Ecto neural progenitor cell (in vitro differentiated cells): ENCODE measurements at places on chromosomes 2 and 18.
A peak's percentile ranks its signal among the peaks of the same experiment; 100 is the strongest.

GRCh38 chr18:59024829-59025228 lies 114.9 kb upstream of the SEC11C start:
- no peak for DNase-seq

DNA sequence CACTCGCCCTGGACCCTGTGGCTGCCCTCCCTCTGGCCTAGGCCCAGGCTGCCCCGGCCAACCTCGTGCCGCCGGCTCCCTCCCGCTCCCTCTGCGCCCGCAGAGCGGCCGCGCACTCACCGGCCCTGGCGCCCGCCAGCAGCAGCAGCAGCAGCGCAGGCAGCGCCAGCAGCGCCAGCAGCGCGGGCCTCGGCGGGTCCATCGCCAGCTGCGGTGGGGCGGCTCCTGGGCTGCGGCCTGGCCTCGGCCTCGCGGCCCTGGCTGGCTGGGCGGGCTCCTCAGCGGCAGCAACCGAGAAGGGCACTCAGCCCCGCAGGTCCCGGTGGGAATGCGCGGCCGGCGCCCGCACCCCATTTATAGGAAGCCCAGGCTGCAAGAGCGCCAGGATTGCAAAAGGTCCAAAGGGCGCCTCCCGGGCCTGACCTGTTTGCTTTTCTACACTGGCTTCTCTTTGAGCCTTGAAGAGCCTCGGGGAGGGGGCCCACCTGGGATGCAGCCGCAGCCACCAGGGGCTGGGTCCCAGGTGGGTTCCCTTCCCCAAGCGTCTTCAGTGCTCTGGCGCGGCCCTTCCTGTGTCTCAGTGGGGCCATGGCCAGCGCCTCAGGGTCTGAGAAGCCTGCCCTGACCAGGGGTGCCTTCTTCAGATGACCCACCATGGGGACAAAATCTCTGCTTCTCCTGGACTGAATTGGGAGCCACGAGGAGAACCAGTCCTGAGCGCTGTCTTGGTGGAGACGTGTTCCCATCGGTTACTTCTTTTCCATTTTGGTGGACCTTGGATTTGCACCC lies at the start of gene APOB:
Gene APOB, minus strand, starts transcription at position 330 of the 789 bp plus-strand sequence. Its CDS starts 128 bp downstream, at position 202.
- peak; percentile 77 for DNase-seq

DNA sequence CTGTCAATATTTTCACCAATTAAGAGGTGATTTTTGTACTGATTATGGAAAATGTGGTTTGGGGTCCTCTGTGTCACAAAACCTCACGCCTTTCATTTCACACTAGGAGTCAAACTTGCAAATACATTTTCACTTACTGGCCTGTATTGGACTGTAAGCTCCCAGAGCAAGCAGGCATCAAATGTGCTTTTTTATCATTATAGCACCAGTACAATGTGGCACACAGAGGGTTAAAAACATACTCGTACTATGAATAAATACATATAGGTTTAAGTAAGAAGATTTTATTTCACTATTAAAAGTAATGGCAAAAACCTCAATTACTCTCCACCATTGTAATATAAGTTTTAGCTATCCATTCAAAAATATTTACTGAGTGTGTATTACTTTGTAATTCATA lies 56.7 kb downstream of the ABCB11 start:
- no peak for DNase-seq

GRCh38 chr2:176924909-176925534 lies 287.6 kb upstream of the HNRNPA3 start:
- DNase-seq: no peak

DNA sequence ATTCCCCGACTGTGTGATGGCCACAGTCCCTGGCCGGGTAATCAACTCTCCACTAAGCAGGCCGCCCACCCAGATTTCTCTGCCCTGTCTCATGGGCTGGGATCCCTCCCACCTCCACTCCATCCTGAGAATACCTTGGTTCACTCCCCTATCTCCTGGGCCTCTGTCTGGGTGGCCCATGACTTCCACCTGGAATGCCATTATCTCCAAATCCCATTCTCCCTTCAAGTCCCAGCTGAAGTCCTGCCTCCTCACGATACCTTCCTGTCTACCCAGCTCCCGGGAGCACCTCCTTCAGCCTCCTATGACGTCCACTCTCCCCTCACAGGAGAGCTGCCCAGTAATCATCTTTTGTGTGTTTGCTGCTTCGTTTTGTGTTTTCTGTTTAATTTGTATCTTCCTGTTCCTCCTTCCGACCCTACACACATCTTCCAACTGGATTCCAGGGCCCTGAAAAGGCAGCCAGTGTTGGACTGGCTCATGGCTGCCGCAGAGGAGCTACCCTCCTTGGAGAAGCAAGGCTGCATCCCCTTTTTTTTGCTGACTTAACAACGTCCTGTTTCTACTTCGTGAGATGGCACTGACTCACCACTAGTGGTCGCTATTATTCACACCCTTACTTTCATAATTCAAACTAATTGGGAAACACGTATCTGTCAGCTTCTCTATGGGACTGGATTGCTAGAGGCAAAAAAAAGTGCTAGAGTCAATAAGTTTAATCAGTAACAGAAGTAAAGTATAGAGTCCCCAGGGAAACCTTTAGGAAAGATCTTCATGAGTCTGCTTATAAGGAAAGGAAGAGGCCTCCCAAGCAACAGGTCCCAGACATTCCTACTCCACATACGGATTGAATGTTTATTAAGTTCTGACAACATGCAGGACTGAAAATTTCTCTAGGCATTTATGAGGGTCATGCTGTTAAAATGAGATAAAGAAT lies 171.9 kb upstream of the GATA6 start:
- no peak for DNase-seq

- DNase-seq: no peak
Observed at GRCh38 chr2:27854229-27854862, 35.8 kb downstream of the RBKS start.
